NCI-H460 (cell line): ENCODE measurements at places on chromosomes 3 and 15.

DNA sequence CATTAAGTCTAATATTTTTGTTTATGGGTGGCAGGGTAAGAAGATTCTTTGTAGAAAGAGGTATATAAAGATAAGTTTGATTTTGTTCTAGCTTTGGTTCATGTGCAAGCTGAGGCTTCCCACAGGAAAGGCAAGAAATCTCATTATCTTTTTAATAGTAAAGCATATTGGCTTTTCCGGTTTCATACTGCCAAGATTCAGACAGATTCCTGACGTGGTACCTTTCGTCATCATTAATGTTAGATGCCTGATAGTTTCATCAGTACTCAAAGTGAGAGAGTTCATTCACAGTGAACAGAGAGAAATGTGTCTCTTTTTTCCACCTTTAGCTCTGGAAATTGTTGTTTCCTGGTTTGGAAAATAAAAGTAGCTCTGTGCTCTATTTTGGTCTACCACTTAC lies 16.5 kb downstream of the TPM1 start:
- DNase-seq, result no peak

DNA sequence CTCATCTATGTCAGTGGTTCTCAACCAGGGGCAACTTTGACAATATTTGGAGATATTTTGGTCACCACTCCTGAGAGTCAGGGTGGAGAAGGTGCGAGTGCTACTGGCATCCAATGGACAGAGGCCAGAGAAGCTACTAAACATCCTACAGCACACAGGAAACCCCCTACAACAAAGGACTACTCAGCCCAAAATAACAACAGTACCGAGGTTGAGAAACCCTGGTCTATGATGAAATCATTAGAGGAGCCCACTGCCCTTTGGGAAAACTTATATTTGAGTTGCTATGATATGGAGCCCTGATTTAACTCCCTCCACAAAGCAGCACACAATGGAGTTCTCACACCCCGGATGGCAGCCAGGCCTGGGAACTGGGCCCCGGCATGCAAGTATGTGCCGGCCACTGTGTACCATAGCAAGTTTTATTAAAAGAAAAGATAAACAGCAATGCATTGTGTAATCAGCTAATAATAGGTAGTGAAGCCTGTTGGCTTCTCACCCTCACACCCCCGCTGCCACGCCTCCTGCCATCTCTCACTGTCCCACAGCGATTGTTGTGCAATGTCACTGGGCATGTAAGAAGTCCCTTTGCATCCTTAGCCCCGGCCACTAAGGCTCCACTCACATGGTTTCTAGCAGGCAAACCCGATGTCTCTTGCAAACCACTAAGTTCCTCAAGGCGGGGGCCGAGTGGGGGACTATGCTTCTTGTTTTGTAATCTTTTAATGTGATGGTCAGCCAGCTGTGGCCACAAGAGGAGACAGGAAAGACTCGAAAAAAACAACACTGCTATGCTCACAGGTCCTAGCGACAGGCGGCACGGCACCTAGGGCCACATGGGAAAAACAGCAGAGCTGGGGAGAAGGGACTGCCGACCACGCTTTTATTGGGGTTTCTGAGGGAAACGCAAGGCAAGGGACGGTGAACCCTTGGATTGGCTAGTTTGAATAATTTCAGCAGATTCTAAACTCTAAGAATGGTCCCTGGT lies 110.0 kb downstream of the AQP9 start:
- DNase-seq, result no peak

- no peak for DNase-seq
Observed at GRCh38 chr15:63915873-63916771, 82.4 kb upstream of the HERC1 start.

- no peak for DNase-seq
Observed at GRCh38 chr15:57284535-57284934, 91.8 kb upstream of the CGNL1 start.

- no peak for DNase-seq
Observed at GRCh38 chr15:29695489-29696167, 126.6 kb downstream of the TJP1 start.

DNA sequence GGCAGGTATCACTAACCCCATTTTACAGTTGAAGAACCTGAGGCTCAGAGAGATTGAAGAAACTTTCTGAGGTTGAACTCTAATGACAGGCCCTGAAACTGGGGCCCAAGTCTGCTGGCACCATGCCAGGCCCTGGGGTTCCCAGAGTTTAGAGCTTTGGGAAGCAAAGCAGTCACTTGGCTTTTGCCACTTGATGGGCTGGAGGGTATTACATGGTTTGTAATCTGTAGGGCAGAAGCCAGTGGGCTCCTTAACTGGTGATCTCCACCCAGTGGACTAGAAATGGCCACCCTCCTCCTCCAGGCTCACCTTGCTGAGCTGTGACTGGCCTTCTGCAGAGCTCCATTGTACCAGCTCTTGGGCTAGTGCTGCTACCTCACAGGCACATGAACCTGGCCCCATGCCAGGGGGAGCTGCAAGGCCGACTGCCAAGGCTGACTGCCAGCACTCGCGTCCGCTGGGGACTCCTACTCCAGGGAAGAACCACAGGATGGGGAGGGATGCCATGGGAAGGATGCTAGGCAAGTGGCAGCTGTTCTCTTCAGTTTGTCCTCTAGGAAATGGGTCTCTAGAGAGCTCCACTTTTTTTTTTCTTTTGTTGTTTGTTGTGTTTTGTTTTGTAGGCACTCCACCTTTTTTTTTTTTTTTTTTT lies 104.8 kb downstream of the ETFA start:
- DNase-seq, result no peak
